Kidney epithelial cell (primary cell): ENCODE measurements at places on chromosomes 5 and 9. TPM values are rescaled to one million over a fixed set of nuclear protein-coding genes. Genes with fewer than 3 reads are reported as not detected.

GRCh38 chr5:16903480-16904300 lies 32.4 kb downstream of the MYO10 start:
- DNase-seq = no peak

GRCh38 chr5:167821151-167821550 lies 470.3 kb upstream of the WWC1 start:
- no peak for DNase-seq

DNA sequence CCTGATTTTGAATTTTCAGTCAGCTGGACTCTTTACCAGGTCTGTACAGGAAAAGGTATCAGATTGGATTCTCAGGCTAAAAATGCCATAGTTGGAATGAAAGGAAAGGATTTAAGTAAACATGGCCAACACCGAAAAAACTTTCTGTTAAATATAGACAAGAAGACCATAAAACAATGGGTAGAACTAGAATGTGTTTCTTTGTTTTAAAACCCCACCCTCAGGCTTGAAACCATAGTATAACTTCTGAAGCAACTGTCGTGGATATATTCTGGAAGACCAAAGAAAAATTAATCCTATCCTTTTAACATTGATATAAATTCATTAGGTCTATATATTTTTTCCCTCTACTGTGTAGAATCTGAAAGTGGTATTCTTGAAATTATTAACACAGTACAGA lies 118.6 kb upstream of the HAPLN1 start:
- DNase-seq = no peak

- DNase-seq = no peak
Observed at GRCh38 chr5:169796731-169797130, 159.7 kb downstream of the DOCK2 start.

DNA sequence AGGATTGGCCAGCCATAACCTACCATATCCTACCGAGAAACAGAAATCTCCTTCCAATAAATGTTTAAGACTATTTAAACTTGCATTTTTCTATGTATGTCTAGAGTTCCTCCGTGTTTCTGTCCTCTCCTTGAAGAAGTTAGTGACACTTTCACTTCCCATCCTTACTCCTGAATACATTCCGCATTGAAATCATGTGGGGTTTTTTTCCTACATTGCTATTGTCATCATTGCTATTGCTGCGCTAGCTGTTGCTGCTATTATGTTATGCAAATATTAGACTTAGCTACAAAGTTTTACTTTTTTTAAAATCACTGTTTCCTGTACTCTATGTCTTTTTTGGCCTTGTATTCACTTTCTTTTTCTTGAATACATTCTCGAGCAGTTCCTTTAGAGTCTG lies 83.3 kb upstream of the NEK6 start:
- no peak for DNase-seq

- no peak for DNase-seq
Observed at GRCh38 chr5:72203251-72203845, 96.1 kb downstream of the MAP1B start.

DNA sequence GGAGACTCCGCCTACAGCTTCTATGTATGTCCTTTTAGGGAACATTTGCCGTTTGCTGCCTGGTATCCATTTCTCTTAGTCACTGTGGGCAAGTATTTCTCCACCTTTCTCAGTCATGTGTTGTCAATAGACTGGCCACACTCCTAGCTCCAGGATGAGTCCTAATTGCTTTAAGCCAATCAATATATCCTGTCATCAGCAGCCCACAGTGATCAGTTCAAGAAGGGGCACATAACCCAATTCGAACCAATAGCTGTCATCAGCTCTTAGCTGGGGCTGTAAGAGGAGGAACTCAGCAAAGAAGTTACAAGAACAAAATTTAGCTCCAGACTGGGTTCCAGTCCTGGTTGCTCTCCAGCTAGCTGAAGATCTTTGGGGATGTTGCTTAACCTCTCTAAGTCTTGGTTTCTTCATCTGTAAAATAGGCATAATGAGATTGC lies 70.7 kb upstream of the MAN2A1 start:
- no peak for DNase-seq

- DNase-seq = no peak
Observed at GRCh38 chr9:85599540-85600105, 142.1 kb downstream of the AGTPBP1 start.

GRCh38 chr5:66553916-66554575 lies 42.1 kb upstream of the MAST4 start:
- peak; percentile 77 for DNase-seq

DNA sequence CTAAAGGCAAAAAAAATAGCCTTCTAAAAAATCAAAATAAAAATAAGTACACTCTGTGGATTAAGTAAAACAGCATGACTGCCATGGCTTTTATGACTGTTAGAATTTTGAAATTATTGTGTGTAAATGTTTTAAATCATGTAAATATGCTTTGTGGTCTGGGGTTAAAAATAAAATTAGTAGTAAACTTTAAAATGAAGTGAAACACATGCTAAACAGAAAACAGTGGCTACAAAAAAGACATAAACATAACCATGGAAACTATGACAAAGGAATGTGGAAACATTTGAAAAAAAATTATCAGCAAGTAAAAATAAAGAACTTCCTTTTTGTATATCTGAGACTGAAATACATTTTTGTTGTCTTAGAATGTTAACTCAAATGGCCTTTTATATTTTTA lies 134.5 kb upstream of the SPEF2 start:
- DNase-seq = no peak

DNA sequence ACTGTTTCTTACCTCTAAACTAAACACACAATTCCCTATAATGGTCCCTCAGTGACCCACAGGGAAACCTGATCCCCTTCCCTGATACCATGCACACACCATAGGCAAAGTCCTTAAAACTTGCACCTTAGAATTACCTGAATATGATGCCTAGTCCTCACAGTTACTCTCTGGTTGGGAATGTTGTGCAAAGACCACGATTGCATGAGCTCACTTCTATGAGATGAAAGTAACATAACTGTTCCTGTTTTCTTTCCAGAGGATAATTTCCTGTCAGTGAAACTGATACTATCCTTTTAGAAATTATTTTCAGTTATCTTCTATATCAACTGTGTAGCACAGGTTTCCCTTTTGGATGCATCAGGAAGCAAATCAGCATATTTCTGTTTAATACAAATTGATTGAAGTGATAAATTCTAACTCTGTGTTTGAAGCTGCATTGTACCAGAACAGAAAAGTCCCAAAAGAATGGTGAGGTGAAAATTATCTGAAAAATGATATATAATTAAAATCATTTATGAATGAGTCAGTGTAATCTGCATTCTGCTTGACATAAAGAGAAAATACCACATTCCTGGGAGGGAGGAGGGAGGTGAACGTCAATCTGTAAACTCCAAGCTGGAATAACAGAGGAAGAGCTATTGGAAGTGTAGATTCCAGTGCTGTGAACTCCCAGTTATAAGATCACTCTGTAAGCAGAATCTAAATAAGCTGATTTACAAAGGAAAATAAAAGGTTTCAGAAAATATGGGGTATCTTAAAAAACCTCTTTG lies 51.2 kb upstream of the TNFAIP8 start:
- no peak for DNase-seq

DNA sequence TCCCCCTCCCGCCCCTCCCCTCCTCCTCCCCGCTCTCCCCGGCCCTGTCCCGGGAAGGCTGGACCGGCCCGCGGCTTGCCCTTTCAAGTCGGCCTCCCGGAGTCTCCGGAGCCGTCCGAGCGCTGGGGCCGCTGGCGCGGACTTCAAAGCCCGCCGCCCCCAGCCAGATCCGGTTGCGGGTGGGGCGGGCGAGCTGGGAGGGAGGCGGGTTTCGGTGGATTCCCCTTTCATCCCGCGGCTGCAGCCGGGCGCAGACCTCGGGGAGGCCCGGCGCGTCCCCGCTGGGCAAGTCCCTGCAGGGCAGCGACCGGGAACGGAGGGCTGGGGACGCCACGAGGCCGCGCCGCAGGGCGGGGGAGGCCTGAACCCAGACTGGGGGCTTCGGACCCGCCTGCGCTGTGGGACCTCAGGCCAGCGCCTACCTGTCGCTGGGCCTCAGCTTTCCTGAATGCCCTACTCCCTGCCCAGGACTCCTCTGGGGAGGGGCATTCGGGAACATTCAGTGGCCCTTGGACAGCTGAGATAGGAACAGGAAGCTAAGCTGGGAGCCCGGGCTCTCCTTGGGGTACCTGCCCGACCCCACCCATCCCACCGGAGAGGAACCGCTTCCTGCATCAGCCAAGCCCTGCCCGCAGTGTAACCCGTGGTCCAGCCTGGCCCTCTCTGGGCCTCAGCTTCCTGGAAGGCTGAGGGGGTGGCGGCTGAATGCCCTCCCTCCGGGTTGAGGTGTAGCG lies 23.4 kb downstream of the C9orf50 start:
- no peak for DNase-seq

Gene OLFM1
- 0.96 and 2.1 TPM in 2 replicates for total RNA-seq

Gene PPP1R26
- 47.2 and 48.0 TPM in 2 replicates for total RNA-seq

Gene EIF4EBP3
- 6.4 and 13.3 TPM in 2 replicates for total RNA-seq

Gene SMU1
- total RNA-seq = 18.1 and 18.9 TPM in 2 replicates

Gene TAS2R1
- total RNA-seq = not detected in 2 replicates
